ENCODE measurements at places on chromosomes 1 and 21.

DNA sequence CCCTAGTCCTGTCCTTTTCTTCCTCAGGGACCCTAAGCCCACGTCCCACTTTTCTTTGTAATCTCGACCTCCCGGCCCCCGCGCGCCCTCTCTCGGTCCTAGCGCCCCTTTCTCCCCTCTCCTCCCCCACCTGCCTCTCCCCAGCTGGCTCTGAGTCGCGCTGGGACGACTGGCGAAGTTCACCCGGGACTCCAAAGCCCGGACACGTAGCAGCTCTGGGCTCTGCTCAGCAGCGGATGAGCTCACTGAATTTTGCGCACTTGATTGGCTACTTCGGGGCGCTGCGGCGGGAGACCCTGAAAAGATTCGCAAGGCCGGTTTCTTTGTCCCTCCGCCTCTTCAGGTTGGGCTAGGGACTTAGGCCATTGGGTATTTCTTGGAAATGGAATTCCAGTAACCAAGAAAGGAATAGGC lies 16.3 kb upstream of the ACKR1 start:
- no peak for DNase-seq

DNA sequence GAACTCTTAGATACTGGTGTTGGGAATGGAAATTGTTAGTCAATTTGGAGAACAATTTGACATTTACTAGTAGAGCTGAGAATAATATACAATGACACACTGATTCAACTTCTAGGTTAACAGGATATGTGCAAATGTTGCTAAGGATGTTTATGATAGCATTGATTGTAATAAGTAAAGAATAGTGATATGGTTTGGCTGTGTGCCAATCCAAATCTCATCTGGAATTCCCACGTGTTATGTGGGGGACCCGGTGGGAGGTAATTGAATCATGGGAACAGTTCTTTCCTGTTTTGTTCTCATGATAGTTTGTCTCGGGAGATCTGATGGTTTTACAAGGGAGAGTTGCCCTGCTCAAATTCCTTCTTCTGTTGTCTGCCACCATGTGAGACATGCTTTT lies 302.4 kb upstream of the TMPRSS15 start:
- DNase-seq: no peak

DNA sequence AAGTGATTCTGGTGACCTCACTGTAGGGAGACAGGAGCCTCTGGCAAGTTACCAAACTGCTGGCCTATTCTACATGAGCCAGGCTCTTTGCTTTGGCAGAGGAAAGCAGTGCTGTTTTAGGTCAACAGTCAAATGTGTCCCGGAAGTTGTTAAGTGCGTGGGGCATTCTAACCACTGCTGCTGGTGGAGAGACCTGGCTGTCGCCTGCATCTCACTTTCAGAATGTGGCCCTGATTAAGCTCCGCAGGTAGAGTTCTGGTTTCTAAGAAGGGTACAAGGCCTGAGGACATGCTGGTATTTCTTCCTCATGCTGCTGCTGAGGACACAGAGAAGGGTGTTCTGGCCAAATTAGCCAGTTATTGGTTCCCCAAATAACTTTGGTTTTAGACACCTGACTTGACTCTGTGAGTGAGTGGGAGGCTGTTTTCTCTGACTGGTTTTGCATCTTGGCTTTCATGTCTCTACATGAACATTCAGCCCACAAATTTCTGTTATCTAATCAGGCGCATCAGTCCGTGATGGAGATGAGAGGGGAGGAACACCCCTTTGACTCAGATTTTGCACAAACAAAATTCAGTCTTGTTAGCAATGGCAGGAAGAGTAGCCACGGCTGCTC lies 120.8 kb downstream of the LMO4 start:
- DNase-seq: no peak

GRCh38 chr1:237303929-237304328 lies 261.9 kb downstream of the RYR2 start:
- no peak for DNase-seq

DNA sequence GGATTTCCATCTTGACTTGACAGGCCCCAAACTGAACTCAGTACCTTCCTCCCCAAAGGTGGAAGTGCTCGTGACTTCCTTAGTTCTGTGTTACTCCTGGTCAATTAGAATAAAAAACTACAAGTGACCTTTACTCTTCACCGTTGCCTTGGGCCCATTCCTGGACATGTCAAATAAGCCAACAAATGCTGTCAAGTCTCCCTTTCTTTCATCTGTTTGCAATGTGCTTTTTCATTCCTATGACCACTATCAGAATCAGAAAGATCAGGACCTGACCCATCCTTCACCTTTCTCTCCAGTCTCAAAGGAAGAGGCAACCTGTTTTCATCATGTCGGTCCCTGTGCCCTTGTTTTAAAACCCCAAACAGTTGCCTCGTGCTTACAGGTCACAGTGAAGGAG lies 4.9 kb upstream of the KCNJ10 start:
- DNase-seq: no peak

DNA sequence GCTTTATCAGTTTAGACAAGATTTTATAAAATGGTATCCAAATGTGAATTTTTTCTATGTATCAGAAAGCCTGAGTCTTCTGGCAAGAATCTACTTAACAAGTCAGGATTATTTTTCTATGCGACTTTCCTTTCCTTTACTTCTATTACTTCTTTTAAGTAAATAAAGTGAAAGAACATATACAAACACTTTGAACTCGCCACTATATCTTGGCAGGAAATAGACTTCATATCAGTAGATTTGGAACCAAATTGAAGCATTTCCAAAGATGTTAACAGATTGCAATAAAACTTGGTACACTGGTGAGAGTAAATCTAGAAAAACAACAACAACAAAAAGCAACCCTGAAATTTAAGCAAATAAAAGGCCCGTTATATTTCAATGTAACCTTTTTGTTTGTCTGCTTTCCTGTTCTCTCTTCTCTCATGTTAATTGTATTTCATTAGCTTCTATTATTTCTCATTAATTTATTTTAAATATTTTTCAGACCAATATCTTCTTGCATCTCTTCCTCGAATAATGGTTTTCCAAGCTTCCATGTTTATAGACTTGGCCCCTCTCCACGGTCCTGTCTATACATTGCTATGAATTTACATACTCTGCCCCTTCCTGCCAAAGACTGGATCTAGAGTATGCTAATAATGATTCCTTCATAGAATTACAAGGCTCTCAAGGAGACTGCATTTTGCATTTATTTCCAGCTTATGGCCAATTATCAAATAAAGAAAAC lies 843.6 kb downstream of the ADGRL2 start:
- no peak for DNase-seq

GRCh38 chr1:240190881-240191401 lies 99.3 kb downstream of the FMN2 start:
- no peak for DNase-seq

DNA sequence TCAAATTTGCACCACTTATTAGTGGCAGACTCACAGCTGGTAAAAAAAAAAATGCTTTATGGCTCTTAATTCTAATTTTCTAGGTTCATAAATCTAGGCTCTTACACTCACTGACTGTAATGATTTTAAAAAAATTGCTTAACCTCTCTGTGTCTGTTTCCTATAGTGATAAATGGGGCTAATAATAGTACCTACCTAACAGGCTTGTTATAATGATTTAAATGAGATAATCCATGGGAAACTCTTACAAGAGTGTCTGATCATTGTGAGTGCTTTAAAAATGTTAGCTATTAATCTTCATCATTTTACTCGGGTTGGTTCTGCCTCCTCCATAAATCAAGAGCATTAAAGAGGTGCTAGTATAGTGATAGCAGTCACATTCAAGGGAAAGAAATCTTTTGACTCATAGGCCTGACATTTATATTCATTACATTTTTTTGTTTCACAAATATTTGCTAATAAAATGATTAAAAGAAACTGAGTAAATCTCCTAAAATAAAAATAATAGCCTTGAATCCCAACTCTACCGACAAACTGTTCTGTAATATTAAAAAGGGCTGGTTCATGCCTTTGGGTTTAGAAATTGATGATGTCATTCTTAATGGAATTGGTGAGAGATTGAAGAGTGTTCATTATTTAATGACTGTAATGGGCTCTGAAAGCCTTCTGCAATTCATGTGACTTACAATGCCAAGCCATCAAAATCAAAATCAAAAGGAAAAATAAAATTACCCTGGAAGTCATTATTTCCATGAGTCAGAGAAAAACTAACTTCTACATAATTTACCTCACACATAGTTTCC lies 93.9 kb upstream of the PALMD start:
- no peak for DNase-seq

DNA sequence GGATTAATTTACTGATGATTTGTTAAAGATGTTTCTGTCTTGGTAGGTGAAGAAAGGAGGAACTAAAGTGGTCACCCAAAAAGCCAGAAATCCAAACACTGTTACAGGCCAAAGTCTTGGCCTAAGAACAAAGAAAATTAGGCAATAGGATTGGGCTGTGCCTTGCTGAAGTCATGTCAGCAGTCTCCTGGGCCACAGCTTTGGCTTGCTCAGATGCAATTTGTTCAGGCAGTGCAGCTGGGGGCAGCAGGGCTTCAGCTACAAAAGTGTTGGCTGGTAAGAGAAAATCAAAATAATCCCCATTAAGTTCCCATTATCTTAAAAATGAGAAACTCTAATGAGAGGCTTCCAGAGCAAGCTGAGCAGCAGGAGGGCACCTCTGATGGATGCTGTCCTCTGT lies 14.0 kb upstream of the RAP1A start:
- DNase-seq: no peak

GRCh38 chr1:53294567-53294966 lies 33.3 kb downstream of the LRP8 start:
- DNase-seq: no peak

GRCh38 chr1:82179131-82179530 lies 378.4 kb downstream of the ADGRL2 start:
- DNase-seq: no peak

DNA sequence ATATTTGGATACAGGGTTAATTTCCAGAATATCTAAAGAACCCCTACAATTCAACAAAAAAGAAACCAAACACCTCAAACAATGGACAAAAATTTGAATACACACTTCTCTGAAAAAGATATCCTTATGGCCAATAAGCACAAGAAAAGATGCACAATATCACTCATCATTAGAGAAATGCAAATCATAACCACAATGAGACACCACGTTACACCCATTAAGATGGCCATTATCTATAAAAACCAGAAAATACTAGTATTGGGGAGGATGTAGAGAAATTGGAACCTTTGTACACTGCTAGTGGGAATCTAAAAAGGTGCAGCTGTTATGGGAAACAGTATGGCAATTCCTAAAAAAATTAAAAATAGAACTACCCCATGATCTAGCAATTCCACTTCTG lies 4.9 kb downstream of the ADAM30 start:
- no peak for DNase-seq

DNA sequence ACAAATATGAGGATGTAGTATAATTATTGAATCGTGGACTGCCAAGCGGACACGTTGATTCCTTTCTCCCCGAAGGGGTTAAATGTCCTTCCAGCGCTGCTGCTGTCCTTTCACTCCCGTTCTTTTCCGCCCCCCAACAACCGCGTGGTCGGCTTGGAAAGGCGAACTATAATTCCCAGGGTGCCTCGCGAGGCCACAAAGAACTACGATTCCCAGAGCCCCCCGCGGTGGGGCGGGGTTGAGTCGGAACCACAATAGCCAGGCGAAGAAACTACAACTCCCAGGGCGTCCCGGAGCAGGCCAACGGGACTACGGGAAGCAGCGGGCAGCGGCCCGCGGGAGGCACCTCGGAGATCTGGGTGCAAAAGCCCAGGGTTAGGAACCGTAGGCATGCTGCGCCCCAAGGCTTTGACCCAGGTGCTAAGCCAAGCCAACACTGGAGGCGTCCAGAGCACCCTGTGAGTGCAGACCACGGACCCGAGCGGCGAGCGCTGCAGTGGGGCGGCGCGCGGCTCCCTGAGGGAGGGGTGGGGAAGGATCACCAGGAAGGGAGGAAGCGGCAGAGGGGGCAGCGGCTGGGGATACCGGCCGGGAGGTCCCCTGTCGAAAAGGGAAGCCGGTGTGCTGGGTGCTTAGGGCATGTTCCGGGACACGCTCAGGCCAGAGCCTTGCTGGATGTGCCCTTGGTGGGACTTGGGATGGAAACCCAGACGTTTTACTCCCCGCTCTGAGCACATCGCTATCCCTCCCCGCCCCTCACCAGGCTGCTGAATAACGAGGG lies at the start of gene LAMTOR2:
Gene LAMTOR2 (plus strand): TSS at position 283 of the 781 bp plus-strand sequence. CDS start 108 bp downstream, at position 391.
- DNase-seq: peak; percentile 99

GRCh38 chr1:231122143-231122542 lies 39.7 kb upstream of the TRIM67 start:
- no peak for DNase-seq

DNA sequence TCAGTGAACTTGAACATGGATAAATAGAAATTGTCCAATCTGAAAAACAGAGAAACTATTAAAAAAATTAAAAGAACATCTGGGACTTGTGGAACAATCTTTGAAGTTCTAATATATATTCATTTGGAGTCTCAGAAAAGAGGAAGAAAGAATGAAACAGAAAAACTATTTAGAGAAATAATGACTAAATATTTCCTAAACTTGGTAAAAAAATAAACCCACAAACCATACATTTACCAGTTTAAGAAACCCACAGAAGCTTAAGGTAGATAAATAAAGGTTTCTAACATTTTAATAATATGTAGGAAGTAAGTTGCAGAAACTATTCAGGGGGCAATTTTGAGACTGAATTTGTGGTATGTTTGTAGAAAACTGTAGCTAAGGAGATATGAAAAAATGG lies 437.8 kb downstream of the PTBP2 start:
- DNase-seq: no peak

DNA sequence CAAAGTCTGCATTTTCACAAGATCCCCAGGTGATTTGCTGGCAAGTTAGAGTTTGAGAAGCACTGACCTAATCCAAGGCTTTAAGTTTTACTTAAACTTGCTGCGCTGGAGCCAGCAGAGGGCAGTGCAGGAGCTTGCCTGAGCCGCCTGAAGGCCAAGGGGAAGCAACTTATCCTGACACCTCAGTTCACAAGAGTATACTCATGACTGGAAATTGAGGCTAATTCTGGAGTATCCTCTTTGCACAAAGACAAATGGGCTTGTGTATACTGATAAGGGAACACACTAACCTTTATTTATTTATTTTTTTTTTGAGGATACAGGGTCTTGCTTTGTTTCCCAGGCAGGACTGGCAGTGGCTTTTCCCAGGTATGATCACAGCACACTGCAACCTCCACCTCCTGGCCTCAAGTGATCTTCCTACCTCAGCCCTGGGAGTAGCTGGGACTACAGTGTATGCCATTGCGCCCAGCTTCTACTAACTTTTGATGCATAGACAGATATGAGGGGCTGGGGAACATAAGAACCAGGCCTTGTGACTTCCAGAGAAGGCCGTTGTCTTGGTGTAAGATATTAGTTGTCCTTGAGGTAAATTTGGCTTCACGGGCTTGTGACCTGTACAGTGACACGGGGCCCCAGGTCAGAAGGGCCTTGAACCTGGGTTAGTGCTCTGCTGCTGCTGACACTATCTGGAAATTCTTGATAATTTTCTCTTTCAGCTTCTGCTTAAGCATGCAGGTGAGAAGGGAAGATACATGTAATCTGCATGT lies 29.0 kb upstream of the SLAMF1 start:
- DNase-seq: peak; percentile 84

DNA sequence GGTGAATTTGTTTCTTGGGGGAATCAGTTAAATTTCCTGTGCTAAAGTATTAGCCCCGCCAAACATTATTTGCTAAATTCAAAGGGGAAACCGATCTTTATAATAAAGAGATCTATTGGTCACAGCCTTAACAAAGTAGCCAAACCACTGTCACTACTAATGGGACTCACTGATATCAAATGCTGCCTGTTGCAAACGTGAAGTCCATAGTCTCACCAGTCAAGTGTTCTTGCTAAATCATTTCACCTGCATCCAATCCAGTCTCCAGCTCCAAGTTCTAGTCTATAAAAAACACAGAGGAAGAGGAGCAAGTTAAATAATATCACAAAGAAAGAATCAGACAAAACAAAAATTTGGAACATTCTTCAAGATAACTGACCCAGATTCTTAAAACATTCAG lies 30.1 kb downstream of the SH3BGR start:
- no peak for DNase-seq

- DNase-seq: no peak
These were observed 295.9 kb downstream of the TPR start for GRCh38 chr1:186079084-186079684.
